CD4-positive, alpha-beta T cell treated with Interleukin-15 for 4 hours (primary cell): ENCODE measurements at places on chromosomes 16 and 17.

- no peak for DNase-seq
Observed at GRCh38 chr16:78552716-78553115, 453.3 kb downstream of the WWOX start.

DNA sequence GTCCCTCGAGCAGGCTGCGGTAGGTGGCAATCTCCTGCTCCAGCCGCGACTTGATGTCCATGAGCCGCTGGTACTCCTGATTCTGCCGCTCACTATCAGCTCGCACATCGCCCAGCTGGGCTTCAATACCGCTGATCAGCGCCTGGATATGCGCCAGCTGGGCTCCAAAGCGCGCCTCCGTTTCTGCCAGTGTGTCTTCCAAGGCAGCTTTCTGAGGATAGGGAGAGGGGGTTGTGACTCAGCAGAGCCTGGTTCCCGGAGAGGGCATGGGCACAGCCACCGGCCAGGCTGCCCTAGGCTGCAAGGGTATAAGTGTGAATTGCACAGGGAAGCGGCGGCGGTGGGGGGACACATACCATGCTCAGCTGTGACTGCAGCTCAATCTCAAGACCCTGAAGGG lies 4.3 kb downstream of the KRT19 start:
- DNase-seq, result no peak

DNA sequence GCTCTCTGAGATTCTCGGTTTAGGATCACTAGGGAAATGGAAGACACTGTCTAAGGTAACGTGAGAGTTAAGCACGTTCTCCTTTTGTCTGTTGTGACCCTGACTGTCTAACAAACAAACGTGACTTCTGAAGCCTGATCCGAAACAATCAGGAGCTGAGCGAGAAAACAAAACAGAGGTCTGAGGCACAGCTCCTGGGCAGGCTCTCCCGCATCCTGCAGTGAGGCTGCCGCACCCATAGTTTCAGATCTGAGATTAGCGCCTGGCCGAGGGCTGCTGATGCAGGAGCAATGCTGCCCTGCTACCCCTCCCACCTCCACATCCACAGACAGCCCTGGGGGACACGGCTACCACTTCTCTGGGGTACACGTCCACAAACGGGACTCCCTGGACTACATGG lies 46.7 kb downstream of the RNF157 start:
- DNase-seq, result peak; percentile 35

GRCh38 chr17:7138800-7139381 lies 24.3 kb upstream of the ASGR2 start:
- no peak for DNase-seq

- peak; percentile 60 for DNase-seq
Observed at GRCh38 chr16:71855937-71856662, 10.3 kb downstream of the ATXN1L start.

DNA sequence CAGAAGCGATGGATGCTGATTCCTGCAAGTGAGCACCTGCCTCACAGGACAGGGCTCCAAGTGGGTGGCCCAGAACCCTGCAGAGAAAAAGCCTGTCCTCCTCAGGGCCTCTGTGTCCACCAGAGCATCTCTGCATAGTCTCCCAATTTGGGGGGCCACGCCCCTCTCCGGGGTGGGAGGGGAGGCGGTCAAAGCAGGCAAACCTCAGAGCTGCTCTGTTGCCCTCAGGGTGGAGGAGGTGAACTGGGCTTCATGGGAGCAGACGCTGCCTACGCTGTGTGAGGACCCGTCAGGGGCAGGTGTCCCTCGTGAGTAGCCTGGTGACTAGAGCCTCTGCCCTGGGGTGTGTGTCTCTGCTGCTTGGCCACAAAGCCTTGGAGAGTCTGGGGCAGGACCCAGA lies 19.3 kb downstream of the TRPV2 start:
- no peak for DNase-seq

- no peak for DNase-seq
Observed at GRCh38 chr17:72121164-72122009, 567 bp downstream of the SOX9 start.

GRCh38 chr17:39508987-39509386 lies 47.7 kb downstream of the CDK12 start:
- DNase-seq, result no peak

DNA sequence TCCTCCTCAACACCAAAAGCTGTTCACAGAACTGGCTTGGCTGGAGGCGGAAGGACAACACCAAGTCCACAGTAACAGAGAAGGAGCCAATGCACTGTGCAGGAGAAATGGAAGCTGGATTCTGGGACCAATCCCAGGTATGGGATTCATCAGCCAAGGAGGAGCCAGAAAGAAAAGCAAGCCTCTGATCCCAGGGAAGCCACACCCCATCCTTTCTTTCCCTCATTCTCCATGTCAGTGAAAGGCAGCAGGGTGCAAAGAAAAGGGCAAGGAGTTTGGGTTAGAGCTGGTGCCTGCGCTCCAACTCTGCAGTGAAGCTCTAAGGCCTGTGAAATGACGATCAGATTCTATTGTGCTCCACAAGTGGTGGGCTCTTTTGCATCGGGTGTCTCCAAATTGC lies 11.0 kb downstream of the DCAKD start:
- no peak for DNase-seq

DNA sequence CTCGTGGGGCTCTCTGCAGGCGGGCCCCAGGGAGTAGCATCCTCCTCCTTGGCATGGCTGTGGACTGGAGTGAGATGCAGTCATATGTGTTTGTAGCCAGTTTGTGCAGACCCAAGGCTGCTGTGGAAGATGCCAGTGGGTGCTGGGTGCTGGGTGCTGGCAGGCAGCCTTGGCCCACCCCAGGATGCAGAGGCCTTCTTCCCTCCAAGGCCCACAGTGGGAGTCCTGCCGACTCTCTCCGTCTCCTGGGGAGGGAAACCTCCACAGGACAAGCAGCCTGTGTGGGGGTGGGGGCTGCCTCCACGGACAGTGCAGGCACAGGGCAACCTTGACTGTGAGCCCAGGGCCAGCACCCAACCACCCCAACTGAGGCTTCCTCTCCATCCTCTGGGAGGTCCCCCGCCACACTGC lies 13.8 kb upstream of the TMEM92 start:
- DNase-seq, result no peak

- no peak for DNase-seq
Observed at GRCh38 chr17:72090108-72090507, 30.7 kb upstream of the SOX9 start.

DNA sequence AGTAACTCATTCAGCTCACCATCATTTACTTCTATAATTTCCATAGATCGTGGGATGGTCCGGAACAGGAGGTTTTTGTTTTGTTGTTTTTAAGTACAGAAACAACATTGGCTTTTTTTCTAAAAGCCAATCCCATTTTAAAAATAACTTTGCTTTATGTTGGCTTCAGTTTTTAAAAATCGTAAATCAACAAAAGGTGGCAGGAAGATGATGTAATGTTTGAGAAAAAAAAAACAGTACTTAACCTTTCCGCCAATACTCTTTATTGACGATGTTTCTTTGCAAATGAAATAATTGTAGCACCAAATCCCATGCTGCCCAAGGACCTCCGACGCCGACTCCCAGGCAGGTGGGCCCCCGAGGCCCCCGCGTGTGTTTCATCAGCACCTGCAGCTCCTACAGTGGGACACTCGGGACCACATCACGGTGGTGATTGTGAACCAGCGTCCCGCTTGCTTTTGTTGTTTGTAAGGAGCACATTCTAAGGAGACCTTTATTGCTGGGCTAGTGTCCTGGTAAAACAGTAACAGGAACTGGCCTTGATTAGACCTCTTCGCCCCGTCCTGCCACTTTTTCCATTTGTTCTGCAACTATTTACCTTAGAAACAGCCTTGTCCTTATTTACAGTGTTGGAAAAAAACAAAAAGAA lies 140.2 kb upstream of the CHMP6 start:
- DNase-seq, result no peak

GRCh38 chr16:57519796-57520360 lies 16.5 kb downstream of the CCDC102A start:
- DNase-seq, result peak; percentile 82

- no peak for DNase-seq
Observed at GRCh38 chr16:49000594-49000993, 281.0 kb downstream of the CBLN1 start.

- no peak for DNase-seq
Observed at GRCh38 chr17:28065706-28066105, 23.2 kb downstream of the NLK start.

GRCh38 chr16:83698964-83699363 lies 108.8 kb upstream of the HSBP1 start:
- no peak for DNase-seq

- DNase-seq, result no peak
Observed at GRCh38 chr16:24478401-24478800, 61.0 kb upstream of the RBBP6 start.

DNA sequence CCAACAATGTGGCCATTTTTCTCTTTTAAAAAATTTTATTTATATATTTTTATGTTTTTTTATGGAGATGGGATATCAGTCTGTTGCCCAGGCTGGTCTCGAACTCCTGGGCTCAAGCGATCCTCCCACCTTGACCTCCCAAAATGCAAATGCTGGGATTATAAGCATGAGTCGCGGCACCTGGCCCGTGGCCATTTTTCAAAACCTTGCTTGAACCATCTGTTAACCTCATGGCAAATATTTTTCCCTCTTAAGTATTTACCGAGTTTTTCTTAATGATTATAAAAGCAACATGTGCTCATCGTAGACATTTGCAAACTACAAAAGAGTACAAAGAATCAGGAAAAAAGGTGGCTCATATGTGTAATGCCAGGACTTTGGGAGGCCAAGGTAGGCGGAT lies 127.6 kb downstream of the ABCC6 start:
- DNase-seq, result no peak

- DNase-seq, result no peak
Observed at GRCh38 chr17:34368946-34369500, 6.0 kb upstream of the CCL1 start.

GRCh38 chr17:6303664-6304063 lies 131.3 kb downstream of the AIPL1 start:
- DNase-seq, result no peak

GRCh38 chr16:70399381-70399780 lies 39.5 kb downstream of the ST3GAL2 start:
- DNase-seq, result no peak

GRCh38 chr16:75074920-75075687 lies 41.5 kb downstream of the LDHD start:
- peak; percentile 88 for DNase-seq

GRCh38 chr16:17409894-17410293 lies 60.9 kb downstream of the XYLT1 start:
- DNase-seq, result no peak

- peak; percentile 53 for DNase-seq
Observed at GRCh38 chr16:55944377-55944802, 69.2 kb upstream of the CES5A start.

- no peak for DNase-seq
Observed at GRCh38 chr16:14110728-14111251, 39.7 kb downstream of the MRTFB start.
